Placental pericyte (primary cell): ENCODE measurements at places on chromosomes 4 and X. TPM values are rescaled to one million over a fixed set of nuclear protein-coding genes. Genes with fewer than 3 reads are reported as not detected.

AMBN gene
- not detected in 2 replicates for total RNA-seq

UBE2A gene
- total RNA-seq: 37.9 and 38.4 TPM in 2 replicates

SMARCA1 gene
- total RNA-seq: 50.8 and 51.0 TPM in 2 replicates

CC2D2A gene
- 18.6 and 18.8 TPM in 2 replicates for total RNA-seq

JADE1 gene
- total RNA-seq: 13.6 and 19.5 TPM in 2 replicates
